ENCODE measurements at places on chromosomes 4 and X.

GRCh38 chr4:151688003-151688784, 72.6 kb downstream of the GATB start:
- DNase-seq, result no peak

- DNase-seq, result no peak
Measured at GRCh38 chr4:80452768-80453167, 117.2 kb downstream of the CFAP299 start.

- no peak for DNase-seq
Measured at GRCh38 chrX:36787752-36788151, 220.4 kb upstream of the FAM47C start.

GRCh38 chrX:9942086-9942485, 25.1 kb upstream of the CLDN34 start:
- no peak for DNase-seq

DNA sequence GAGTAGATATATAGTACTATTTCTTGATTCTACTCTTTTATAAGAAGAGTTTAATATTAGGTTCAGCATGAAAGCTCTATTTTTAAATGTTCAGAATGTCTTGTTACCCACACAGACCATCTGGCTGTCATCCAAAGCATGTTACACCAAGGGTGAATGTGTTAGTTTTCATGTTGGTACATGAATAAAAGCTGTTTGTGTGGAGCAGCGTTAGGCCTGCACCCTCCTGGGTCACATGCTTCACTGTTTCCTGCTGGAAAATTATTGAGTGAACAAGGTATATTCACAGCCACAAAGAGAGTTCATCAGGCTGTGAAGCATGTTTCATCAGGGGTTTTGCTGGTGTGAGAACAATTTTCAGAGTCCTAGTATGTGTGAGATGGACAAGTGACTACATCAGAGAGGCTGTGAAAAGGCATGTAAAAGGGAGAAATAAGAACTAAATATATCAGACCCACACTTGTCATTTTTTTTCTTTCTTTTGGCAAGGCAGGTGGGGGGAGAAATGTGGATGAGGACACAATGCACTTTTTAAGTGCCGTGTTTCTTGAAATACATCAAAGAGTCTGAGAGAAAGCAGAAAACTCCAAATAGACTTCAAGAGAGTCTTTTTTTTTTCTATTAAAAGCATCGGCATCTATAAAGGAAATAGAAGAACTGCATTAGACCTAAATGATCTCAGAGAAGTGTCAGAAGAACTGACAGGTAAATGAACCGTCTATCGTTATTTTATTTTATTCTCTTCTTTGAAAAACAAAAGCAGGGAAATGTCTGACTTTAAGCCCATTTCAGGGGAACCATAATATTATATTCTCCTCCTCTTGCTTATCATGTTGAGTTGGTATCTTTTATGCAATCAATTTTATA, 2429.7 kb downstream of the PCDH7 start:
- DNase-seq, result no peak

DNA sequence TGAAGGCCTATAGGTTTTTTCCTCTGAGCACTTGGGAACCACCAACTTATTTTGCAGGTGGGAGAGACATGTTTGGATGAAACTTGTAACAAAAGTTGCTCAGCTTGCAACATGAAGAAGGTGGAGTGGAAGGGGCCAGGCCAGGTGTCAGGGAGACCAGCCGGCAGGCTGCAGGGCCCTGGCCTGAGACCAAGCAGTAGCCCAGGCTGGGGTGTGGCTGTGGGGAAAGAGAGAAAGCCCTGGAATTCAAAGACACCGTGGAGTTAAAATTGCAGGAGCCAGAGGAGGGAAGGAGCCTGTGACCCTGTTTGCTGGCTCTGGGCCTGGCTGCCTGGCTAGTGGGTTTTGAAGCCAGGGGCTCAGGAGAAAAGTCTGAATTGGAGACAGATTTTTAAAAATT, 43.4 kb downstream of the EFNB1 start:
- no peak for DNase-seq

Measured in central memory CD8-positive, alpha-beta T cell (primary cell).